ENCODE measurements at places on chromosomes 2 and 18. TPM values are rescaled to one million over a fixed set of nuclear protein-coding genes. Genes with fewer than 3 reads are reported as not detected.

RPRM gene
- total RNA-seq, result not detected

C2orf78 gene
- not detected for total RNA-seq

KCNE4 gene
- not detected for total RNA-seq

GRCh38 chr2:161979490-161979889 is 94.5 kb downstream of the DPP4 start:
- H3K36me3 ChIP-seq, result peaks cover 36% of the 10 kb centered on the region
- peak overlapping the region; percentile 45 for H3K27ac ChIP-seq
- H3K27me3 ChIP-seq, result no peaks in the 10 kb centered on the region
- H3K4me1 ChIP-seq, result peaks cover 65% of the 10 kb centered on the region
- no peak overlapping the region for H3K4me3 ChIP-seq

GRCh38 chr2:8445580-8445979 is 236.3 kb upstream of the ID2 start:
- no peak overlapping the region for H3K27ac ChIP-seq

- H3K27ac ChIP-seq, result no peak overlapping the region
- peaks cover 56% of the 10 kb centered on the region for H3K4me1 ChIP-seq
- H3K36me3 ChIP-seq, result peaks cover 83% of the 10 kb centered on the region
- no peak overlapping the region for H3K4me3 ChIP-seq
Measured at GRCh38 chr2:191122638-191123294, 28.0 kb downstream of the STAT4 start.

- no peak for DNase-seq
- no peak overlapping the region for H3K4me3 ChIP-seq
- H3K27me3 ChIP-seq, result peaks cover 10% of the 10 kb centered on the region
- peaks cover 7% of the 10 kb centered on the region for H3K4me1 ChIP-seq
Measured at GRCh38 chr2:54755641-54756326, 32.3 kb downstream of the EML6 start.

- no peak for DNase-seq
- H3K27me3 ChIP-seq, result no peaks in the 10 kb centered on the region
- H3K4me1 ChIP-seq, result peaks cover 45% of the 10 kb centered on the region
- H3K4me3 ChIP-seq, result peak overlapping the region; percentile 81
Measured at GRCh38 chr2:190882856-190883582, 2.4 kb downstream of the GLS start.

DNA sequence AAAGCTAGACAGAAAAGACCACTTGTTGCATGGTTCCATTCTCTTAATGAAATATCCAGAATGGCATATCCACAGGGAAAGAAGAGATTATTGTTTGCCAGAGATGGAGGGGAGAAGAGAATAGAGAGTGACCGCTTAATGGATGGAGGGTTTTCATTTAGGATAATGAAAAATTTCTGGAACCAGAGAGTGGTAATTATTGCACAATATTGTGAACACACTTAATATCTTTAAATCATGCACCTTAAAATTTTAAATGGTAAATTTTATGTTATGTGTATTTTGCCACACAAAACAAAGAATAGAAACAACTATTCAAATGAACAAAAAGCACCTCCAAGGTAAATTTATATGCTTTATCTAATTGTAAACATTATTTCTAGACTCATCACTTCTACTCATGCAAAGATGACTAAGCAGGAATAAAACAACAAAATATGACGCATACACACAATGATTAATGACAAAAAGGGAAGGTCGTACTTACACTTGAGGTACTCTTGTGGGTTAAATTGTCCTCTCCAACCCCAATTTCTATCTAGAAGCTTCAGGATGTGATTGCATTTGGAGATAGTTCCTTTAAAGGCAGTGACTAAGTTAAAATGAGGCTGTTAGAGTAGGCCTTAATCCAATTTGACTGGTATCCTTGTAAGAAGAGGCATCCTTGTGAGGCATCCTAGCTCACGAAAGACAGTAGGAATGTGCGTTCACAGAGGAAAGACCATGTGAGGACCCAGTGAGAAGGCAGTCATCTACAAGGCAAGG is 18.7 kb upstream of the DHRS9 start:
- DNase-seq, result no peak
- no peak overlapping the region for H3K4me3 ChIP-seq
- no peak overlapping the region for H3K27ac ChIP-seq
- H3K36me3 ChIP-seq, result peaks cover 6% of the 10 kb centered on the region
- no peaks in the 10 kb centered on the region for H3K4me1 ChIP-seq
- H3K27me3 ChIP-seq, result peaks cover 4% of the 10 kb centered on the region

DNA sequence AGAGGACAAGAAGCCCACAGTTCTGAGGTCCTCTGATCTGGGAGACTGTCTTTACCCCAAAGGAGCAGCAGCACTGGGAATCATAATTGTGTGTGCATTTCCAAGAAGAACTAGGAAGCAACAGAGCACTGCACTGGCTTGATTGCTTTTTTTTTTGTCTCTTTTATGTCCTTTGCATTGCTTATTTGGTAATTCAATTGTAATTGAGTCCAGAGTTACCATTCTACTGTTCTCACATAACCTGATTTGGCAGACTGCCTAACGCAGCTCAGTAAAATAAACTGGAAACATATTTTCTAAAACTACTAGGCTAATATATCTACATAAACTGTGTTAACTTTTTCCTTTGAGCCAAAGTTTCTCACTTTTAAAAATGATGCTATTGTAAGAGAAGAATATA is 190.3 kb upstream of the SLC8A1 start:
- no peak overlapping the region for H3K4me3 ChIP-seq
- DNase-seq, result no peak
- no peaks in the 10 kb centered on the region for H3K36me3 ChIP-seq
- H3K27ac ChIP-seq, result no peak overlapping the region
- no peaks in the 10 kb centered on the region for H3K27me3 ChIP-seq

DNA sequence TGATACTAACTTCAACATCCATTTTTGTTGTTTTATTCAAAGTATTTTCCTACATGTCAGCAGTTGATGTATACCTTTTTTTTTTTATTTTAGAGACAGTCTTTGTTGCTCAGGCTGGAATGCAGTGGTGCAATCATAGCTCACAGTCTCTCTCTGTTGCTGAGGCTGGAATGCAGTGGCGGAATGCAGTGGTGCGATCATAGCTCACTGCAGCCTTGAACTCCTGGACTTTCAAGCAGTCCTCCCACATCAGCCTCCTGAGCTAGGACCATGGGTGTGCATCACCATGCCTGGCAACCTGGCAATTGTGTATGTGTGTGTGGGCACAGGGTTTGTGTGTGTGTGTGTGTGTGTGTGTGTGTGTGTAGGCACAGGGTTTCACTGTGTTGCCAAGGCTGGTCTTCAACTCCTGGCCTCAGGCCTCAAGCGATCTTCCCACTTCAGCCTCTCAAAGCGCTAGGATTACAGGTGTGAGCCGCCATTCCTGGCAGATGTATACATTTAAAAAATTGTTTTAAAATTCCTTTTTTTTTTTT is 24.8 kb downstream of the SANBR start:
- no peaks in the 10 kb centered on the region for H3K4me1 ChIP-seq
- peaks cover 8% of the 10 kb centered on the region for H3K36me3 ChIP-seq
- H3K27me3 ChIP-seq, result no peaks in the 10 kb centered on the region

DNA sequence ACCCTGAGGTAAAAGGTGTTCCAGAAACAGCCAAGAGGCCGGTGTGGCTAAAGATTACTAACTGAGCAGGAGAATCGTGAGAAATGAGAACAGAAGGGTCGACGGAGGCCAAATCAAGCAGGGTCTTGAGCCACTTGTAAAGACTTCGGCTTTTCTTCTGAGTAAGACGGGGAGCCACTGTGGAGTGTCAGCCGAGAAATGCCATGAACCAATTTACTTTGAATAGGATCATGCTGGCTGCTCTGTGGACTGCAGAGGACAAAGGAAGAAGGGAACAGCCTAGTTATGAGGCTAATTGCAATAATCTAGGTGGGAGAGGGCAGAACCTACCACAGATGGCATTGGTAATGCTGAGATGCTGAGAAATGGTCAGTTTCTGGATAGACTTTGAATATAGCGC is 16.8 kb downstream of the VIT start:
- no peaks in the 10 kb centered on the region for H3K4me1 ChIP-seq
- no peak overlapping the region for H3K4me3 ChIP-seq
- peaks cover 9% of the 10 kb centered on the region for H3K27me3 ChIP-seq
- no peak for DNase-seq

- no peak overlapping the region for H3K4me3 ChIP-seq
- DNase-seq, result no peak
- no peaks in the 10 kb centered on the region for H3K27me3 ChIP-seq
- H3K27ac ChIP-seq, result no peak overlapping the region
Measured at GRCh38 chr2:167271932-167272331, 383.7 kb downstream of the XIRP2 start.

DNA sequence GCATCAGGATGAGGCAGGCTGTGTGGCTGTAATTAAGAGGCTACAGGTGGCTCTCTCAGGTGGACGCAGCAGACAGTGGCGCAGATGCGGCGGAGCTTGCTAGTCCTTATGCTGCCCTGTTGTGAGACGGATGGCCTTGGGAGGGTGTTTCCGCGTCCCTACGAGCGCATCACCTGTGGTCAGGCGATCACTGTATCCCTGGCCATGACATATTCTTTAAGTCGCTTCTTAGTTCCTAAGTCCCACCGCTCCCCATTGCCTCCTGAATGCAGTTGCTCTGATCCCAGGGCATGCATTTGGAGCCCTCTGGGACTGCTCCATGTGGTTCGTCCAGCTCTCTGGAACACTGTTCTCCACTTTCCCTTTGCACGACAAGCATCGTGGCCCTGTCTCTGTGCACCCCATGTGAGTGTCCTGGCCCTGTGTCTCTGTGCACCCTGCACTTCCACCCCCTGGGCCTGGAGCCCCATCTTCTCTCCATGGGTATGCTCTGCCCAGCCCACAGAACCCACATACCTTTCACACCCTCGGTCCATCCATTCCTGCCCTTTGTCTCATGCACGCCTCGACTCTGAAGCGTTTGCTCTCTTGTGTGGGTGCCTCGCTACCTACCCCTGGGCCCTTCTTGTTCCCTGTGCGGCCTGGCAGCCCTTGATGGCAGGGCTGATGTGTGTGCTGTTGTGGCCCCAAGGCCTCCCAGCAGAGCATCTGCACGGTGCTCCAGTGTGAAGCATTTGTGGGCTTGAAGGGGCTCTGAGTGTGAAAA is 74.4 kb downstream of the SH3RF3 start:
- DNase-seq, result peak; percentile 8
- H3K4me3 ChIP-seq, result no peak overlapping the region
- H3K27me3 ChIP-seq, result peaks cover 53% of the 10 kb centered on the region

GRCh38 chr2:160694221-160694620 is 200.6 kb upstream of the RBMS1 start:
- H3K4me1 ChIP-seq, result no peaks in the 10 kb centered on the region
- no peak for DNase-seq
- H3K27ac ChIP-seq, result no peak overlapping the region
- no peaks in the 10 kb centered on the region for H3K27me3 ChIP-seq
- no peak overlapping the region for H3K4me3 ChIP-seq
- H3K36me3 ChIP-seq, result no peaks in the 10 kb centered on the region

DNA sequence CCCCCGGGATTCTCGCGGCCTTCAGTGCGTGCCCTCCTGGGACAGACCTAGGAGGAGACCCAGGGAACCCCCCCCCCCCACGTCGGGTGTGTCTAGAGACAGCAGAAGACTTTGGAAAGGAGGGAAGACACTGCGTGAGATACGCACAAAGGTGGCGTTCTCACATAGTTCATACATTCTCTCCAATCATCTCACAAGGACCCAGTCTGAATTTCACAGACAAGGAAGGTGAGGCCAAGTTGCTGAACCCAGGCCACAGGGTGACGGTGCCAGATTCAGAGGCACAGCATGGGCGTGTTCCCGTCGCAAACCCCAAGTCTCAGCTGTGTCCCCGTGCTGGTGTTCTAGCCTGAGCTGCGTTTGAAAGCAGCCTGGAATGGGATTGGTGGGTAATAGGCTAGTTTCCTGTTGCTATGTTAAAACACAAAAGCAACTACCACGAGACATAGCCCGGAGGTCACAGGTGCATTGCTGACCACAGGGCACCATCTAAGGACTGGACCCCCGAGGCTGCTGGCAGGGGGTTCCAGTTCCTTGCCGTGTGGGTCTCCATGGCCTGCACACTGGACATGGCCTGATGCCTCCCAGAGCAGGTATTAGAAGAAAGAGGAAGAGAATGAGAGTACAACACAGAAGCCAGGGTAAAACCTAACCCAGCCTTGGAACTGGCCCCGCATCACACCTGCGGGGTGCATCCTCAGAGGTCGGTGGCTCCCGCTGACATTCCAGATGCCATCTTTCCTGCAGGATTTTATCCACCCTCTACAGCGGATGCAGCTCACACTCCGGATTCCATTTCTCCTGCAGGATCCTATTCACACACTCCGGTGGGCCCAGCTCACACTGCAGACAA is 1.1 kb upstream of the PXDN start:
- no peak overlapping the region for H3K4me3 ChIP-seq
- H3K36me3 ChIP-seq, result no peaks in the 10 kb centered on the region
- H3K27ac ChIP-seq, result no peak overlapping the region
- peaks cover 2% of the 10 kb centered on the region for H3K4me1 ChIP-seq
- no peak for DNase-seq

DNA sequence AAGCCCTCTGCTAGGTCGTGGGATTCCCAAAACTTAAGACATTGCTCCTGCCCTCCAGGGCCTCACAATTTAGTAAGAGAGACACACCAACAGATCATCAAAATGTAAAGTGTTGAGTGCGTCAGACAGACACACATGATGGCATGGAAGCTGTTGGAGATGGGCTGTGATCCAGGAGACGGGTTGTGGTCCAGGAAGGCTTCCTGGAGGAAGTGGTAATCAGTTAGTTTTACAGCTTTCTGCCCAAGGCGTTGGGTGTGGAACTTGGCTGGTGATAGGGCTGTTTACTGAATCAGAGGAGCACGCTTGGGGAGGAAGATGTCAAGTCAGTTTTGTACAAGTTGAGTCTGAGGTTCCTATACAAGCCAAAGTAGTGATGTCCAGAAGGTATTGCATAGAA is 24.0 kb upstream of the GLI2 start:
- no peak overlapping the region for H3K4me3 ChIP-seq
- no peak for DNase-seq
- no peak overlapping the region for H3K27ac ChIP-seq
